Tibial artery (tissue), 4 donors: ENCODE measurements at places on chromosomes 12 and 14.
A peak's percentile ranks its signal among the peaks of the same experiment; 100 is the strongest.

- no peak for DNase-seq
Measured at GRCh38 chr14:89342049-89342448, 75.0 kb downstream of the FOXN3 start.

DNA sequence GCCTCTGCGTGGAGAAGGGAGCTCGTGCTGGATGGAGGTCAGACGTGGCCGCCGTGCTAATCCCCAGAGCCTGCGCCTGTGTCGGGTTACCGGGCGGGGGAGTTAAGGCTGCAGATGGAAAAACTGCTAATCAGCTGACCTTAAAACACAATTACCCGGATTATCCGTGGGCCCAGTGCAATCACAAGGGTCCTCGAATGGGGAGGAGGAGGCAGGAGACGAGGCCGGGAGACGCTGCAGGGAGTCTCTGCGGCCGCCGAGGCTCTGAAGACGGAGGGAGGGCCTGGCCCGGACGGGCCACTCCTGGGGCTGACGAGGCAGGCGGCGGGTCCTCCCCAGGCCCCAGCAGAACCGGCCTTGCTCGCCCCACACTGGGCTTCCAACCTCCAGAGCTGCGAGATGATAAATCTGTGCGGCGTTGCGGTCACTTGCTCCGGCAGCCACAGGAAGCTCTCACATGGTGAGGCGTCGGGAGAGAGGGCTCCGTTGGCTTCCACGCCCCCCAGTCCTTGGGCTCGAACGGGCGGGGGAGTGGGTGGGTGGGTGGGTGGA, 32.9 kb upstream of the FBRSL1 start:
- DNase-seq, result no peak

GRCh38 chr14:23406244-23406643, 1.8 kb downstream of the MYH6 start:
- no peak for DNase-seq

DNA sequence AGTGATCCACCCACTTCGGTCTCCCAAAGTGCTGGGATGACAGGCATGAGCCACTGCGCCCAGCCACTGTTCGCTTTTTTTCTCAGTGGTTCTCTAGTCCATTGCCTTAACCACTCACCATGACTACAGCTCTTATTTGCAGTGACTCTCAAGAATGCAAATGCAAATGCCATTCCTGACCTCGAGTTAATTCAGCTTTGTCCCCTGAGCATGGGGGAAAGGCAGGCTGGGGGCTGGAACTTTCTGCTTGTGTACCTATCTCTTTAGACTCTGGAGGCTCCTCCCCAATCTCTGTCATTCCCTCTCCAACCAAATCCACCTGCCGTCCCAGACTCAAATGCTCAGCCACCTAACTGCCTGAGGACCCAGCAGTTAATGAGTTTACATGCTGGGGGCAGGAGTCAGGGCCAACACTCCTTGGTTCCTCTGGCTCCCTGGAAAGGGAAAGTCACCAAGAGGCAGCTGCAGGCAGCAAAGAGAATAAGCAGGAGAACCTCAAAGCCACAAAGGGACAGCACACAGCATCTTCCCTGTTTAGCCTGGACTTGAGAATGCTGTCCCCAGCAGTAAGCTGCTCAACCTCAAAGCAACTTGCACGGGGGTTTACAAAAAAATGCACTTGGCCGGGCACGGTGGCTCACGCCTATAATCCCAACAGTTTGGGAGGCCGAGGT, 5.3 kb upstream of the HNF1A start:
- DNase-seq, result no peak

GRCh38 chr14:104541905-104542465, 37.6 kb upstream of the C14orf180 start:
- DNase-seq, result no peak

- DNase-seq, result no peak
Measured at GRCh38 chr12:68612202-68612601, 1.5 kb downstream of the RAP1B start.

GRCh38 chr14:96762650-96763049, 34.5 kb upstream of the VRK1 start:
- no peak for DNase-seq

- DNase-seq, result no peak
Measured at GRCh38 chr14:33332497-33332896, 393.8 kb downstream of the NPAS3 start.

- no peak for DNase-seq
Measured at GRCh38 chr12:2679816-2680675, 114.7 kb upstream of the FKBP4 start.

- DNase-seq, result no peak
Measured at GRCh38 chr14:94227029-94227428, 52.9 kb downstream of the PPP4R4 start.

- peak; percentile 87 for DNase-seq
Measured at GRCh38 chr12:53213348-53213747, 6.3 kb upstream of the ITGB7 start.

- DNase-seq, result no peak
Measured at GRCh38 chr12:123167329-123167728, 16.4 kb upstream of the PITPNM2 start.

DNA sequence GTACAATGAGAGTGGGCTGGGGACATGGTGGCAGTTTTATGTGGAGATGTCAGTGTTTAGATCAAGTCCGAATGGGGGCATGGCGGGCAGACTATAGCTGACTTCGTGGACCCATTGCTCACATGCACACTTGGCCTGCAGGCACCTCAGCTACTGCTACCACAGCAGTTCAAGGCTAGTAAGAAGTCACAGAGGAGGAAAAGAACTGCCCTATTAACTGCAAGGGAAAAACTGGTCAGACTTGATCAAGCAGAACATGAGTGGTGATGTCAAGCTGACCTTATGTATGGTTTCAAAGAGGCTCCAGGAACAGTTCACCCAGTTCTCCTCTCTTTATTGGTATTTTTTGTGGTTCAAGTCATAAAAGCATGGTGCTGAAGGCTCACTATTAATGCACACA, 30.2 kb upstream of the FRS2 start:
- no peak for DNase-seq

- no peak for DNase-seq
Measured at GRCh38 chr14:60506985-60507829, 1.7 kb upstream of the SIX6 start.

DNA sequence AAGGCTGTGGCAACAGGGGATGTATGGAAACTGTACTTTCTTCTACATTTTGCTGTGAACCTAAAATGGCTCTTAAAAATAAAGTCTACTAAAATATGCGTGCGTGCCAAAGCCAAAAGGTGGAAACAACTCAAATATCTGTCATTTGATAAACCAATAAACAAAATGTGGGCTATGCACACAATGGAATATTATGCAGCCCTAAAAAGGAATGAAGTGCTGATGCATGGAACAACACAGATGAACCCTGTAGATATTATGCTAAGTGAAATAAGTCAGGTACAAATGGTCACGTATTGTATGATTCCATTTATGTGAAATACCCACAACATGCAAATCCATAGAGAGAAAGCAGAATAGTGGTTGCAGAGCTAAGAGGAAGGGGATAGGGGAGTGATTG, 8.0 kb downstream of the CACNA2D4 start:
- no peak for DNase-seq

DNA sequence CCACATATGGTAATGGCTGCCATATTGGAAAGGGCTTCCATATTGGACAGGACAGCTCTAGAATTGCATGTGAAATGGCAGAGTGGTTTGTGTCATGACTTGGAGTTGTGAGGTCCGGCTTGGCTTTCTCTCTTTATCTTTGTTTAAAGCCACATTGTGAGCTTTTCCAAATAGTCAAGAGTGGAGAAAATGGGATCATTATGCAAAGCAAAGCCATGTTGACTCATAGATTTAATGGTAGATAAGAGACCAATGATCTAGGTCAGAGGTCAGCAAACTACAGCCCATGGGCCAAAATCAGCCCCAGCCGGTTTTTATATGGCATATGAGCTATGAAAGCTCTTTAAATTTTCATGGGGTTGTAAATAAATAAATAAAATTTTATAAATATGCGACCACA, 449.1 kb downstream of the BCL11B start:
- no peak for DNase-seq

DNA sequence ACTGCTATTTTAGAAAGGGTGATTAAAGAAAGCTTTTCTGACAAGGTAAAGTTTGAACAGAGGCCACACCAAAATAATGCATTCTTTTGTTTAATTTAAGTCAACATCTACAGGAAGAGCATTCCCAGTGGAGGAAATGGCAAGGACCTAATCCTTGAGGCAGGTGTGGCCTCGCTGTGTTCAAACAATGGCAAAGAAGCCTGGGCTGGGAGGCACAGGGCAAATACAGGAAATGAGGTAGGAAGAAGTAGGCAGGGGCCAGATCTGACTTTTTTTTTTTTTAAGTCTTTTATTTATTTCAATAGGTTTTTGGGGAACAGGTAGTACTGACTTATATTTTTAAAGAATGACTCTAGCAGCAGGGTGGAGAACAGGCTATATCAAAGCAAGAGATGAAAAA, 53.5 kb downstream of the ARMH4 start:
- no peak for DNase-seq

DNA sequence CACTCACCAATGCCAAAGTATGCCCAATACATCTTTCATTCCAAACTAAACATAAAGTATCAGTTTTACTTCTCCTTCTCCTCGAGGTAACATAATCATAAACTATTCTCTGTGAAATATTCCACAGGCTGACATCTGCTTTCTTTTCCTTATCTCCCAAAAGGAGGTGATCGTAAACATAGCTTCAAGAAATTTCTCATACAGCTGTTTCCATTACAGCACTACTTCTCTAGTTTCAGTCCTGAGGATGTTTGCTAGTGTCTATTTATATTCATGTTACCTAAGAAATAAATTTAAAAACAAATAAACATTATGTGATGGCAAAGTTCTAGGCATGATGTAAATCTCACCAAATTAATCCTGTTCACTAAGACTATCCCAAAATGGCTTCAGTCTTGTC, 90.1 kb upstream of the CPSF6 start:
- DNase-seq, result no peak

GRCh38 chr12:95205685-95206084, 11.6 kb downstream of the FGD6 start:
- no peak for DNase-seq

GRCh38 chr14:23800811-23801210, 152.8 kb upstream of the DHRS4 start:
- no peak for DNase-seq

GRCh38 chr14:68730811-68731425, 61.9 kb downstream of the ZFP36L1 start:
- no peak for DNase-seq

- DNase-seq, result no peak
Measured at GRCh38 chr14:63174760-63175191, 29.5 kb upstream of the RHOJ start.

DNA sequence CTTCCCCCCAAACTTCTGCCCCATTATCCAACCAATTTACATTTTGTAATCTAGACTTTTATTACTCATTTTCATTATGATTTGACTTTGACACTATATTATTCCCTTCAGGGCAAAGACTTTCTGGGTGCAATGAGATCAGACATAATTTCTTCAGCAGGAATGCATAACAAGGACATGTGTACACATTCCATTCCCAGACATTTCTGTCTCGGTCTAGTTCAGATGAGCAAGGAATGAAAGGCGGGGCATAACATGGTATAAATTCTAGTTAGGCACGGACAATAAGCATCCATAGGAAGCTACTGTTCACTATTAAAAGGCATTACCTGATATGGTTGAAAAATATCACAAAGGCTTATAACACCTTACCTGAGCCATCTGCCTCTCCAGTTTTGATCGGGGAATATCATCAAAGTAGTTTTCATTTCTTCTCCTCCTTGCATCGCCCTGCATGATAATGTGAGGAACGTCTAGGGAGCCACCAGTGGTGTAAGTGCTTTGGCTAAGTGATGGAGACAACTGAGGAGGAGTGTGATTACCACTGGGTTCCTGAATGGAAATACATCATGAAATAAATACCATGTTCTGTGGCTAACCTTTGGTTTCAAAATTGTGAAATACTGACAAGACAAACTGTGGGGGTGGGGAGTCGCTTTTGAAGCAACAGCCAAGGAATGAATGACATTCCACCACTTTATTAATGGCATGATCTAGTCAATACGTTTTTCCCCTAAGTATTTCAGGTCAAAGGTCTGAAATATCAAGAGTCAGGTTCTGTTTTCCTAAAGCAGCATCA, 183.9 kb downstream of the APAF1 start:
- DNase-seq, result no peak

GRCh38 chr12:3274664-3275063, 197.5 kb downstream of the TSPAN9 start:
- DNase-seq, result no peak

GRCh38 chr12:91109148-91109564, 2.1 kb downstream of the LUM start:
- DNase-seq, result peak; percentile 72

DNA sequence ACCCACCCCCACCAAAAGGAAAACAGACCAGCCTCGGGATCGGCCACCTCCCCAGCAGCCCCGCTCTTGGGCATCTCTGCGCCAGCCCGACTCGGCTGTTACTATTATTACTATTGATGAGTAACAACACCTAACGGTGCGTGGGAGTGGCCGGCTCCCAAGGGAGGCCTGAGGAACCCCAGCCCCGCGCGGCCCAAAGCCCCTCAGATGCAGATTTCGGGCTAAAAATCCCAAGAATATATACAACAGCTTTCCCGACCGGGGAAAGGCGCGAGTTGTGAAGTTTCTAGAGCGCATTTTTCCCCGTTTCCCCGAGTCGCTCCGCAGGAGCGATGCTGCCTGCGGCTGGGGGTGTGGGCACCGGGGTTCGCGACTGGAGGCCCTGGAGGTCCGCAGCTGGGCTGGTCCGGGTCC, 565 bp downstream of the NT5DC3 start:
- peak; percentile 75 for DNase-seq

GRCh38 chr14:93970965-93971634, 5.3 kb downstream of the ASB2 start:
- DNase-seq, result no peak

DNA sequence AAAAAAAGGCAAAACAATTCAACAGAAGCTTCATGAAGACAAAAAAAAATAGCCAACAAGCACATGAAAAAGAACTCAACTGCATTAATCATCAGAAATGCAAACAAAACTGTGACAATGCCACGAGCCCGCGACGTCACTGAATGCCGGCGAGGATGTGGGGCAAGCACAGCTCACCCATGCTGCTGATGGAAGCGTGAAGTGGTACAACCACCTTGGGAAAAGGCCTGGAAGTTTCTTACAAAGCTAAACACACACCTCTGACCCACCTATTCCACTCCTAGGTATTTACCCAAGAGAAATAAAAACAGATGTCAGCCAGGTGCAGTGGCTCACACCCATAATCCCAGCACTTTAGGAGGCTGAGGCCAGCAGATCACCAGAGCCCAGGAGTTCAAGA, 10.5 kb downstream of the BTBD6 start:
- DNase-seq, result no peak

DNA sequence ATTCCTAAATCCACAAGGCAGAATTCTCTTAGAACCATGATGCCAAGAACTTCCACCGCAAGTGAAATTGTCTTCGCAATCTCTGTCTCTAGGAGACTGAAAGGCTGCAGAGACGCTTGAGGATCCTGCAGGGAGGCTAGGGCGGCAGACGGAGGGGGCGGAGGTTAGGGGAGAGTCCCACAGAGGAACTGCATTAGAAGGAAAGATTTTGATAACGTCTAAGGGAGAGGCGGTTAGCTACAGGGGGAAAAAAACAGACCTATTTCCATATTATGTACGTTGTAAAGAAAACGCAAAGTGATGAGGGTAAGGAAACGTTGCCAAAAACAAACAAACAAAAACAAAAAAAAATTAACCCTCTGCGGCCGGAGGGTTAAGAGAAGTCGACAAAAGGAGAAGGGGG, 595 bp downstream of the KLHL28 start:
- peak; percentile 71 for DNase-seq
